ENCODE measurements at places on chromosomes 5 and 9. TPM values are rescaled to one million over a fixed set of nuclear protein-coding genes. Genes with fewer than 3 reads are reported as not detected.

Gene SLC6A7
- total RNA-seq: not detected

Gene GRM6
- not detected for total RNA-seq

Gene IFNK
- total RNA-seq: not detected

Gene PFN3
- total RNA-seq: not detected

Gene SEMA5A
- not detected for total RNA-seq

Gene MZB1
- total RNA-seq: not detected

Gene GDF9
- not detected for total RNA-seq

Gene DBN1
- total RNA-seq: 53.3 TPM

Gene HAVCR1
- total RNA-seq: 32.1 TPM

Gene SAXO1
- not detected for total RNA-seq

Gene FOXD4
- total RNA-seq: 0.34 TPM

Gene FAXDC2
- total RNA-seq: 0.05 TPM

Gene CDH6
- total RNA-seq: 0.07 TPM

Gene INVS
- 10.7 TPM for total RNA-seq

Gene PCDHGB1
- total RNA-seq: 1.7 TPM

Gene FOXD1
- 25.4 TPM for total RNA-seq

Gene IL31RA
- total RNA-seq: 1.4 TPM

Gene ASPN
- total RNA-seq: not detected

Gene SLC46A2
- not detected for total RNA-seq

Gene TMEM161B
- total RNA-seq: 6.3 TPM

Gene ZNF462
- 3.6 TPM for total RNA-seq

Gene ENC1
- total RNA-seq: 6.8 TPM

Gene ARSI
- total RNA-seq: 34.3 TPM

Gene IFNA2
- not detected for total RNA-seq

Gene PLAC8L1
- total RNA-seq: not detected

Gene PIP5KL1
- total RNA-seq: 2.0 TPM

Gene STC2
- total RNA-seq: 47.5 TPM

Gene AJM1
- 2.1 TPM for total RNA-seq

Gene TDRD7
- total RNA-seq: 13.0 TPM

Gene SH3TC2
- 0.23 TPM for total RNA-seq

Gene MCTP1
- total RNA-seq: 6.8 TPM

Gene PHF24
- total RNA-seq: 0.09 TPM

Gene ATP10B
- not detected for total RNA-seq

Gene CCL28
- total RNA-seq: 0.14 TPM

Gene LEAP2
- total RNA-seq: 1.0 TPM

Gene GHR
- not detected for total RNA-seq

Gene INSYN2B
- total RNA-seq: 0.63 TPM

Gene SLC6A18
- total RNA-seq: not detected

Gene THBS4
- not detected for total RNA-seq

Gene GNA14
- total RNA-seq: 0.14 TPM

Gene ROR2
- 1.7 TPM for total RNA-seq

Gene LRRC70
- total RNA-seq: not detected

Gene SUSD3
- total RNA-seq: 1.2 TPM

Gene FBP1
- total RNA-seq: 0.13 TPM

Gene FREM1
- not detected for total RNA-seq

Gene C1QTNF2
- total RNA-seq: not detected

Gene TTF1
- 20.8 TPM for total RNA-seq

Gene ADAMTS13
- total RNA-seq: 0.69 TPM

Gene ZNF618
- 12.2 TPM for total RNA-seq

Gene VLDLR
- 21.1 TPM for total RNA-seq

Gene SLC6A19
- 0.07 TPM for total RNA-seq

Gene DRD1
- 0.24 TPM for total RNA-seq
